Metanephros (tissue), 2 donors: ENCODE measurements at places on chromosomes 3 and 15. TPM values are rescaled to one million over a fixed set of nuclear protein-coding genes. Genes with fewer than 3 reads are reported as not detected.

The FBXO40 gene
- total RNA-seq: 1.5 TPM

The RTP1 gene
- total RNA-seq: not detected

The CCDC39 gene
- total RNA-seq: not detected

The LIPH gene
- total RNA-seq: 1.9 TPM

The MEIS2 gene
- total RNA-seq: 276 TPM

The CHRNA3 gene
- 0.41 TPM for total RNA-seq

The LMAN1L gene
- total RNA-seq: not detected

The IVD gene
- 63.8 TPM for total RNA-seq

The SYNPR gene
- total RNA-seq: not detected

The PLSCR5 gene
- total RNA-seq: not detected

The DUOXA1 gene
- total RNA-seq: 0.93 TPM

The CCR3 gene
- total RNA-seq: 0.47 TPM

The PRKAR2A gene
- total RNA-seq: 24.2 TPM

The LRRC49 gene
- 28.7 TPM for total RNA-seq

The NR1I2 gene
- total RNA-seq: 0.47 TPM

The NR2E3 gene
- 1.2 TPM for total RNA-seq

The GPR149 gene
- total RNA-seq: not detected

The STAB1 gene
- 95.8 TPM for total RNA-seq

The RPUSD2 gene
- total RNA-seq: 12.2 TPM

The STAC gene
- 14.2 TPM for total RNA-seq

The RNU6-1 gene
- total RNA-seq: not detected

The CPLX3 gene
- not detected for total RNA-seq

The STRIT1 gene
- total RNA-seq: 2.0 TPM

The BCHE gene
- 10.3 TPM for total RNA-seq

The UNC13C gene
- 21.1 TPM for total RNA-seq

The CATSPER2 gene
- 1.9 TPM for total RNA-seq

The SLC22A13 gene
- total RNA-seq: 6.1 TPM
